ENCODE measurements at places on chromosomes 7 and 10.

DNA sequence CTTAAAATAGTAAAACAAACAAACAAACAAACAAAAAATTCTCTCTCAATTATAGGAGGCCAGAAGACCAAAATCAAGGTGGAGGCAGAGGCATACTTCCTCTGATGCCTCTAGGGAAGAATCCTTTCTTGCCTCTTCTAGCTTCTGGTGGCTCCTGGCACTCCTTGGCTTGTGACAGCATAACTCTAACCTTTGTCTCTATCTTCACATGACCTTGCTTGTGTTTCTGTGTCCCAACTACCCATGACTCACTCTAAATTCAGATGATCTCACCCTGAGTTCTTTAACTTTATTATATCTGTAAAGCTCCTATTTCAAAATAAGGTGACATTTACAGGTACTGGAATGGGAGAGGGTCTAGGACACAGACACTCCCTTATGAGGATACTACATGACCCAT, 88.3 kb upstream of the ANTXRL start:
- DNase-seq, result no peak

DNA sequence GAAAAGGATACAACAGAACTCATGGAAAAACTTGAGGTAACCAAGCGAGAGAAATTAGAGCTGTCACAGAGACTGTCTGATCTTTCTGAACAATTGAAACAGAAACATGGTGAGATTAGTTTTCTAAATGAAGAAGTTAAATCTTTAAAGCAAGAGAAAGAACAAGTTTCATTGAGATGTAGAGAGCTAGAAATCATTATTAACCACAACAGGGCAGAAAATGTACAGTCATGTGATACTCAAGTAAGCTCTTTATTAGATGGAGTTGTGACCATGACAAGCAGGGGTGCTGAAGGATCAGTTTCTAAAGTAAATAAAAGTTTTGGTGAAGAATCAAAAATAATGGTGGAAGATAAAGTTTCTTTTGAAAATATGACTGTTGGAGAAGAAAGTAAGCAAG, 62.1 kb downstream of the AKAP9 start:
- DNase-seq, result no peak

DNA sequence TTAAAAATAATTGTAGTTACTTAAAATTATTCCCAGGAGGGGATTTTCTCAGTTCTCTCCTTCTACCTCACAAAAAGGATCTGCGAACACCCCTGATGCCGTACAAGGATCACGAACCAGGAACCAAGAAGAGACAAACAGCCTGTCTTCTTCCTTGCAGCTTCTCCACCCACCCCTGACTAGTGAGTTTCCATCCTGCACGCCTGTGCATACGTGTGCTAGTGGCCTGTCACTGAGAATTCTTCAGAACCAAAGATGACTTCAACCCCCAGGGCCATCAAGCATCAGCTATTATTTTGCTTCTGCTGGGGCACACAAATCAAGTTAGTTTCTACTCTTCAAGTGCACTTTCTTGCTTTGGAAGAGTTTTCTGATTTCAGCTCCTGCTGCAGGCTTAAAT, 175.5 kb upstream of the KLF6 start:
- no peak for DNase-seq

- DNase-seq, result no peak
Measured at GRCh38 chr7:29384277-29384676, 179.4 kb upstream of the PRR15 start.

DNA sequence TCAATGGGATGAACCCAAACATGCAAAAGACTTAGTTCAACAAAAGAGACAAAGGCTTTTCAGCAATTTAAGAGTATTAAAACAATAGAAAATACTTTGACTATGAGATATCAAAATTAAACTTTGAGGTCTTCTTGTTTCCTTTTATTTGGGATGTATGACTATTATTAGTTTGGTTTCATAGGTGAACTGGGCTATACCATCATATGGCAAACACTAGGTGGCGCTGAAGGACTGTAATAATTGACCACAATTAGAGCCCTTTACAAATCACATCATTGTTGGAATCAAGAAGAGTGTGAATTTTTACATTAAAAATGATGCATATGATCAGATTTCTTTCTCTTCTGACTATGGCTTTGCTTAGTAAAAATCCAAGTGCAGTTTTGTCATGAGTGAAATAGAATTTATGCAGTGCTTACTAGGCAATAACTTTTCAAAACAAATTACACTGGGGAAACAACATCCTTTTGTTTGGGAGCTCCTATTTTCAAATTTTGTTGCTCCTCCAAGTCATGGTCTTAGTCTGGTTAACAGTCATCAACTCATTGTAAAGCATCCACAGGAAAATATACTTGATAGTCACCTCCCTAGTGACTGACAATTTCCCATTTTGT, 14.7 kb upstream of the NXPH1 start:
- DNase-seq, result peak; percentile 59

GRCh38 chr10:13792006-13792405, 205.2 kb downstream of the PRPF18 start:
- no peak for DNase-seq

DNA sequence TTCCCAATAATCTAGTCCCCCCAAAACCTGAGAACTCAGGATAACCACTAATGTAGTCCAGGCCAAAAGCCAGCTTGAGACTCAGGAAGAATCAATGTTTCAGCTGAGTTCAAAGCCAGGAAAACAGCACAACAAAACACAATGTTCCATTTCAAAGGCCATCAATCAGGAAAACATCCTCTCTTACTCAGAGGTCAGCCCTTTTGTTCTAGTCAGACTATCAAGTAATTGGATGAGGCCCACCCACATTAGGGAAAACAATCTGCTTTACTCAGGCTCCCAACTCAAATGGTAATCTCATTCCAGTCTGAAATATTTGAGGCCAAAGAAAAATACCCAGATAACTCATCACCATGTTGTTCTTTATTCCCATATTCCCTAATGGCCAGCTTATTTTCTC, 152.2 kb downstream of the SDHAF3 start:
- peak; percentile 28 for DNase-seq

GRCh38 chr7:108368466-108368865, 87.8 kb downstream of the NRCAM start:
- no peak for DNase-seq

- no peak for DNase-seq
Measured at GRCh38 chr10:28012990-28013515, 14.2 kb upstream of the ODAD2 start.

DNA sequence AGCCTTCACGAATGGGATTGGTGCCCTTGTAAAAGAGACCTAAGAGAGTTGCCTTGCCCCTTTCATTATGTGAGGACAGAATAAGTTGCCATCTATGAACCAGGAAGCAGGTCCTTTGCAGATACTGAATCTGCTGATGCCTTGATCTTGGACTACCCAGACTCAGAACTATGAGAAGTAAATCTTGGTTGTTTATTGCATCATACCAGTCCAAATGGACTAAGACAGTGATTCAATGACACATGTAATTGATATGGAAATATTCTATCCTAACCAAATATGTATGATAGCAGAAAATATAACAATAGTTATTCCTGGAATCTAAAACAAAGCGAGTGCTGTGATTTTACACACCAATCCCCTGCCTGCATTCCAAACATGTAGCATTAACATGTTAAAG, 17.0 kb upstream of the LYZL1 start:
- DNase-seq, result no peak

DNA sequence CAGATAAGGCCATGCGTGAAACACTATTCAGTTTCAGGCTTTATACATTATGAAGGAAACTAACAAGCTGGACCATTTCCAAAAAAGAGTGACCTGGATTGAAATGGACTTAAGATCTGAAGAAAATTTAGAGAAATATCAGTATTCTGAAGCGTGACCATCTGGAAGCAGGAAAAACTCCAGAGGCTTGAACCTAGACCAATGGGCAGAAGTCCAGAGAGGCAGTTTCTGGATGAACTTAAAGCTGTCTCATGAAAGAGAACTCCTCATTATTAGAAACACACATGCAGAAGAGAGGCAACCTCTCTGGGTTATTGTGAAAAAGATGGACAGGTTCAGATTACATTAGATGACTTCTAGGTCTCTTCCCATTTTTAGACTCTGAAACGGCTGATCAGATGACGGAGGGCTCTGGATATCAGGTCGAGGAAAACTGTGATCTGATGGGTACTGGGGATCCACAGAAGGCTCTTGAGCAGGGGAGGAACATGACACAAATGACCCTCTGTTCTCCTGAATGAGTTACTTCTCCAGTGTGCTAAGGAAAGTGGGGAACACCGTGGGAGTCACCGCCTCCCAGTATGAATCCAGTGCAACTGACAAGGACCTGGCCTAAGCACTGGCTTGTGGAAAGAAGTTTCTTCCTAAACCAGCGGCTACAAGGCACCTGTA, 116.5 kb downstream of the SPDYE5 start:
- no peak for DNase-seq

All from fibroblast of villous mesenchyme (primary cell).